ENCODE measurements at places on chromosomes 5 and 9. TPM values are rescaled to one million over a fixed set of nuclear protein-coding genes. Genes with fewer than 3 reads are reported as not detected.

GRCh38 chr9:71552480-71552879 lies 215.8 kb downstream of the CEMIP2 start:
- no peak overlapping the region for H3K27ac ChIP-seq
- H3K4me3 ChIP-seq = no peak overlapping the region
- no peaks in the 10 kb centered on the region for H3K4me1 ChIP-seq

FAF2 gene
- total RNA-seq = 40.2 TPM

CARTPT gene
- not detected for total RNA-seq

DNA sequence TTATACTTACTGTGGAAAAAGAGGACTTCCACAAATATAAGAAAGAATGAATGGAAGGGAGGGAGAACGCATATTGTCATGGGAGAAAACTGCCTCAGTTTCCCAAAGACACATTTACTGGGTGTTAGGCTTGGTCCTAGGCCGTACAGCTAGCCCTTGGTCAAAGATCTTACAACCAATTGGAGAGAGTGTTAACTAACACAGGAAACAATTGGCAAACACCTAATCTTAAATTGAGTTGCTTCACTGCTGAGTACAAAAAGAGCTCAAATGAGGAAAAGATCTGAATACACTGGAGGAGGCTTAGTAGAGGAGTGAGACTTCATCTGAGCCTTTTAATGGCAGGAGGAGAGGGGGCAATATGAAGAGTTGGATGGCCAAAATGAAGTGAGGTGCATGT lies 161.7 kb downstream of the GLIS3 start:
- no peaks in the 10 kb centered on the region for H3K36me3 ChIP-seq
- peaks cover 36% of the 10 kb centered on the region for H3K4me1 ChIP-seq
- no peak for DNase-seq
- H3K4me3 ChIP-seq = no peak overlapping the region
- H3K27me3 ChIP-seq = no peaks in the 10 kb centered on the region
- H3K27ac ChIP-seq = peak overlapping the region; percentile 84

GRCh38 chr5:29218138-29218537 lies 1975.3 kb upstream of the CDH6 start:
- H3K36me3 ChIP-seq = no peaks in the 10 kb centered on the region
- DNase-seq = no peak
- H3K27ac ChIP-seq = no peak overlapping the region
- H3K27me3 ChIP-seq = no peaks in the 10 kb centered on the region

DNA sequence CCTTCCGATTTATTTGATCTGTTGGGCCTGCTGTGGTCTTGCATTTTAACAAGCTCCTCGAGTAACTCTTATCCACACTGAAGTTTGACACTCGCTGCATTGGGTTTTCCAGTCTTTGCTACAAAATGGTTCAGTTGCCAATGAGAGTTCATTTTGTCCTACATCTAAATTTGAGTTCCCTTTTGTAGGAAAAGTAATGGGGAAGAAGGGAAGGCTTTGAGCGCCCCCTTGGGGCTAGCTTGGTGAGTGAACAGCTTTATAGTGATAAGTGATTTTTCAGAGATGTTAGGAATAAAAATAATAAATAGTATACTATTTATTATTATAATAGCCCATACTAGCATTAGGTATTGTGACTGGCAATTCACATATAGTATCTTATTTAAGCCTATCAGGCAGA lies 89.9 kb upstream of the GNAQ start:
- H3K27me3 ChIP-seq = peaks cover 14% of the 10 kb centered on the region
- peaks cover 12% of the 10 kb centered on the region for H3K4me1 ChIP-seq
- no peak overlapping the region for H3K4me3 ChIP-seq

- DNase-seq = no peak
- H3K27me3 ChIP-seq = no peaks in the 10 kb centered on the region
- H3K36me3 ChIP-seq = no peaks in the 10 kb centered on the region
- no peaks in the 10 kb centered on the region for H3K4me1 ChIP-seq
These were observed 417.2 kb downstream of the TLR4 start for GRCh38 chr9:118121361-118121760.

DNA sequence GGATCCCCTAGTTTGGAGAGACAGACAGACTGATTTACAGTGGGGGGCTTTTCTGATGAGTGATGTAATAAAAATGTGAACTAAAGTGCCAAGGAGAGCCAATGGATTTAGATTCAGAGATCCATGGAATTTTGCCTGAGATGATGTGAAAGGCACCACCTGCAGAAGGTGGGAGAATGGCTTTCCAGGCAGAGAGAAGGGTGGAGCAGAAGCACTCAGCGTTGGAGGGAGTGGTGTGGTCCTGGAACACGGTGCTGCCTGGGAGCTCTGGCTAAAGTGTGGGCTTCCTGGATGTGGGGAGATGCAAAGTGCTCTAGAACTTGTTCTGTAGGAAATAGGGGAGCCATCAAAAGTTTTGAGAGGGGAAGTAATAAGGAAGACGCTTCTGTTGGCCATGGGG lies 57.0 kb downstream of the IQGAP2 start:
- no peak overlapping the region for H3K27ac ChIP-seq
- no peaks in the 10 kb centered on the region for H3K36me3 ChIP-seq
- H3K27me3 ChIP-seq = no peaks in the 10 kb centered on the region
- no peak for DNase-seq
- H3K4me1 ChIP-seq = no peaks in the 10 kb centered on the region

TMEM215 gene
- not detected for total RNA-seq

AGGF1 gene
- total RNA-seq = 22.1 TPM

ASPN gene
- 1.2 TPM for total RNA-seq

- peaks cover 24% of the 10 kb centered on the region for H3K4me1 ChIP-seq
- no peak for DNase-seq
- no peak overlapping the region for H3K4me3 ChIP-seq
- H3K27ac ChIP-seq = no peak overlapping the region
- H3K27me3 ChIP-seq = no peaks in the 10 kb centered on the region
- H3K36me3 ChIP-seq = no peaks in the 10 kb centered on the region
These were observed 74.5 kb downstream of the PTCD2 start for GRCh38 chr5:72394688-72395087.
